ENCODE measurements at places on chromosomes 2 and 18. TPM values are rescaled to one million over a fixed set of nuclear protein-coding genes. Genes with fewer than 3 reads are reported as not detected.

Gene IL36A
- not detected for total RNA-seq

Gene PDE1A
- 51.0 TPM for total RNA-seq

Gene TRABD2A
- 1.6 TPM for total RNA-seq

Gene SPATA3
- not detected for total RNA-seq

Gene GALNT14
- total RNA-seq, result 16.0 TPM

Gene ANO7
- total RNA-seq, result 0.63 TPM

Gene SLC9A4
- total RNA-seq, result 0.63 TPM

All from parietal lobe (tissue), 2 donors.